Mammary epithelial cell (primary cell): ENCODE measurements at places on chromosomes 5 and 9. TPM values are rescaled to one million over a fixed set of nuclear protein-coding genes. Genes with fewer than 3 reads are reported as not detected.

- peak; percentile 40 for DNase-seq
These were observed 58.3 kb downstream of the FGF1 start for GRCh38 chr5:142627383-142628217.

DNA sequence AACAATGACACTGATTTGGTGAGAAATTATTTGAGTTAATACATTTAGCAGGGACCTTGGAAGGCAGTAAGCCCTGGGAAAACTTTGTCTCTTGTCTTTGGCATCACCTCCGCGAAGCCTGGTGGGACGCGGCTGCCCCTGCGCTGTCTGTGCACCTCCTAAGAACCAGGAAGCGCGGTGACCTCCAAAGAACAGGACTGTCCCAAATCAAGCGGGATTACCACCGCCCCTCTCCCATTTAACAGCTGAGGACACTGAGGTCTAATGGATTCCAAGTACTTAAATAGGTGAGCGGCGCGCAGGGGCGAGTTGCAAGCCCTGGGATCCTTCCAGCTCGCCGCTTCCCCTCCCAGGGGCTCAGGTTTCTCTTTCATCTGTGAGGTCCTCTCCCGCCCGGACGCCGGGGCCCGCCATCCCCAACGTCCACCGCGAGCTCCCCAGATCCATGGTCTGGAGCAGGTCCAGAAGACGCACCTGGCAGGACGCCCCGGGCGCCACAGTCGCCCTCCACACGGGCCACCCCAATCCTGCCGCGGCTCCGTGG, 432 bp downstream of the STARD4 start:
- no peak for DNase-seq

The IFNB1 gene
- not detected for total RNA-seq

The OCLN gene
- total RNA-seq = 21.6 and 38.5 TPM in 2 replicates

- no peak for DNase-seq
These were observed 286.6 kb downstream of the DTWD2 start for GRCh38 chr5:118701791-118702190.

DNA sequence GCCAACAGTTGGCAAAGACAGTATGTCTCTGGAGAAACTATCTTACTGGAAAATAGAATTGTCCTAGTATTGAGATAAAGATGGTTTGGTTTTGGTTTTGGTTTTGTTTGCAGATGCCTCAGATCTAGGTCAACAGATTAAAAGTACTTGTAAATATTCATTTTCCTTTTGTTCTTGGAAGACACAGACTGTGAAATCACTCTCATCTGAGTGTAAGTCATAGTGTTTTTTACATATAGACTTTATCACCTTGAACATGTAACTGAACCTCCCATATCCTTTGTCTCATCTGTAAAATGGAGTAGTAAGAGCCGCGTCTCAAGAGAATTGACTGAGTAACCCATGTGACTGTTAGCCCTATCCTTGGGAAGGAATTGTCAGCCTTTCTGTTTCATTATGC, 34.3 kb downstream of the MAP3K1 start:
- DNase-seq = no peak

DNA sequence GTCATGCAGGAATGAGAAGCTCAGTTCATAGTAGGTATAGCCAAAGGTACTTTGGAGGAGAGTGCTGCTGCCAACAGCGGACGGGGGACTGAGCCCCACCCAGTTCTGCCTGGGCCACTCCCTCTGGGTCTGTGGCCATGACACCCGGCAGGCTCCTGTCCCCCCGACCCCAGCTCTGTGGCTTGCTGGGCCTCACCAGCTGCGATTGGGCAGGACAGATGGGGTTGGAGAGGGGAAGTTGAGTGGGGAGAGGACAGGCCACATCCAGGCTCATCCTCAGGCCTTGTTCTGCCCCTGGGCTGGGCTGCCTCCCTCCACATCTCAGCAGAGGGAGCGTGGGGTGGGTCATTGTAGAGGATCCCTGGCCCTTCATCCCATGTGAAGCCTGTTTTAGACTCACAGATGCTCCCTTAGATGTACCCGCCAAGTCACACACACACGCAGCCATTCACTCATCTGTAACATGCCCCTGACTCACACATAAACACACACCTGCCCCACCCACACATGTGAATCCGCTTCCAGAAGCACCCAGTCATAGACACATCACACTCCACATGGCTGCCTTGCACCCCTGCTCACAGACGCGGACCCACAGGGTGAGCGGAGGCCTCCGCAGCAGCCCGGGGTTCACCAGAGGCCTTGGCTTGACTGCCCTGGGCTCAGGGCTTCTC, 48.8 kb downstream of the NTNG2 start:
- DNase-seq = peak; percentile 71

The RPS14 gene
- 1,819 TPM for total RNA-seq

DNA sequence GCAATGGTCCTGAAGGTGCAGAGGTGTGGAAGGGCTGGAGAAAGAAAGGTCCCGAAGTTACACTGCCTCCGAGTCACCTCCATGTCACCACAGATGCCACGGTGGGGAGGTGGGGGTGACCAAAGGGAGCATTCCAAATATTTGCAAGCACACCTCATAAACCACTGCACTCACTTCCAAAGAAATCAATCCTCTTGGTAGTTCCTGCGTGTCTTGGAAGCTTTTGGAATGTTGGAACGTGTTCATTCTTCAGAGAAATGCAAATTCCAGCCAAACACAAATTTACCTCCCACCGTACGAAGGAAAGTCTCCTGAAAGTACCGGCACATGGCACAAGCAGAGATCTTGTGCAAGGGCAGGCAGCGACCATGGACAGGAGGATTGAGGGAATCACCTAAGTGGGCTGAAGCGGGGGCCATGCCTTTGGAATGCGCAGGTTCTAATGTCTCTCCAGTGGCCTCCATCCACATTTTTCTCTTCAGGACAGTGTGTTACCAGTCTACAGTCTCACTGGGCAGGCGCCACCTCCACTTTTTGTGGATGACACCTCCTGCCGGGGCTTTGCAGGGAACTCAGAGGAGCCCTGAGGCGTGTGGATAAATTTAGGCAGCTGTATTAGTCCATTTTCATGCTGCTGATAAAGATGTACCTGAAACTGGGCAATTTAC, 54.0 kb downstream of the NSUN2 start:
- no peak for DNase-seq

DNA sequence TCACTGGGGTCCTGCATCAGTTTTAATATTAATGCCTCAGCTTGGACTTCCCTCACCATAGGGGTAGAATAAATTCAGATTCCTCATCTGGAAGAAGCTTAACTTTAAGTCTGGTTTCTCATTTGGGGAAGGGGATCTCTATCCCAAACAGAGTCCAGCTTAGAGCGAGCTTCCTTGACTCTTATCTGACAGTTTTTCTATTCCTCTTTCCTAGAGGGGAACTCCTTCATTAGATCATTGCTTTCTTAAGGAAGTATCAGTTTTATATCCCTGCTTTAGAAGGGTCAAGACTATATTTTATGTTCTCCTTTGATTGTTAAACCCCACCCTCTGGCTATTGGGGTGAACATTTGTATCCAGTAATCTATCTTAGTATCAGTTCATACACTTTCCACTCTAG, 24.2 kb upstream of the CDC42SE2 start:
- DNase-seq = no peak

The DPM2 gene
- 10.0 TPM for total RNA-seq

DNA sequence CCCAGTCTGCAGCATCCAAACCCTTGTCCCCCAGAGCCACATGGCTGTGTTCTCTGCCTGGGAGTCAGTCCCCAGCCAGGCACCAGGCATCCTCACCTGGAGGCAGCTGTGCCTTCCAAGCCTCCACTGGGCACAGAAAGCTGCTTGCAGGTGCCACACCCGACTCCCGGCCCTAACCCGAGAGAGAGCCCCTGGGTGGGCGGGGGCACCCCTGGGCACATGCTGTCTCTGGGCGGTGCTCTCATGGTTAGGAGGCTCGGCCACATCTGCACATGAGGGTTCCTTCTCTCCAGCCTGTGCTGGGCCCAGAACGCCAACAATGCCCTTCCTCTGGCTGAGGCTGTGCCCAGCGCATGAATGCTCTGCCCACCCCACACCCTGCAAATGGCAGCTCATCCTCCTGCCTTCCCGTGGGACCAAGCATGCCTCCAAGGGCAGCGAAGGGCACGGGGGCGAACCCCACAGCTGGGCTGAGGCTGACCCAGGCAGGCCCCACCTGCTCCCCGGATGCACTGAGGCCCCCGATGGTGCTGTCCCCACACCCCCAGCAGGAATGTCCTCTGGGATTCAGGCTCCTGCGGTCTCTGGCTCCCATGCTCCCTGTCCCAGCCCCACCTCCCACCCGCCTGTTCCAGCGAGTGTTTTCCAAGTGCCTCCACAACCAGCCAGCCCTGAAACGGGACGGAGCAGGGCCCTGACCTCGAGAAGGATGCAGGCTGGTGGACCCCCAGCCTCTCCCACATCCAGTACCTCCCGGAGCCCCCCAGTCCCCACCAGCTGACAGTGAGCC, 22.5 kb upstream of the CAMSAP1 start:
- DNase-seq = no peak
